ENCODE measurements at places on chromosomes 2 and 18. TPM values are rescaled to one million over a fixed set of nuclear protein-coding genes. Genes with fewer than 3 reads are reported as not detected.

C2orf74 gene
- 31.2 TPM for total RNA-seq

DSC2 gene
- total RNA-seq, result 24.8 TPM

RNU2-63P gene
- total RNA-seq, result 30.7 TPM

TDRD15 gene
- 0.20 TPM for total RNA-seq

ATOH8 gene
- 25.8 TPM for total RNA-seq

RTP5 gene
- 1.9 TPM for total RNA-seq

DNAJC10 gene
- total RNA-seq, result 91.8 TPM

CD8B2 gene
- 0.28 TPM for total RNA-seq

All from spinal cord (tissue), 10 donors.